GM23338 (cell line): ENCODE measurements at places on chromosomes 12 and 14. TPM values are rescaled to one million over a fixed set of nuclear protein-coding genes. Genes with fewer than 3 reads are reported as not detected.

DNA sequence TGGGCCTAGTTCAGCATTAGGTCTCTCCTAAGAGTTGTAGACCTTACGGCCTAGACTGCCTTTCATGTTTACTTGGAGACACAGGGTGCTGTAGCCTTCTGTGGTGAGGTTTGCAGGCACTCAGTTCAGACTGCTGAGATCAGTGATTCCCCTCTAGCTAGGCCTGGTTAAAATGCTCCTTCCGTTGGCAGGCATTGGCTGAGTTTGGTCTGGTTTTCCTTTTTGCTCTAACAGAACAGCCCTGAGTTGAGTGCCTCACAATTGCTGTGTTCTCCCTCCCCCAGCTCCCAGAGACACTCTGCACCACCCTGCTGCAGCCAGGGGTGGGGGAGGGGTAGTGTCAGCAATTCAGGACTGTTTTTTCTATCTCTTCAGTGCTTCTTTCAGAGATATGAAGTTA is 178.9 kb upstream of the DYRK2 start:
- DNase-seq: peak; percentile 54

DNA sequence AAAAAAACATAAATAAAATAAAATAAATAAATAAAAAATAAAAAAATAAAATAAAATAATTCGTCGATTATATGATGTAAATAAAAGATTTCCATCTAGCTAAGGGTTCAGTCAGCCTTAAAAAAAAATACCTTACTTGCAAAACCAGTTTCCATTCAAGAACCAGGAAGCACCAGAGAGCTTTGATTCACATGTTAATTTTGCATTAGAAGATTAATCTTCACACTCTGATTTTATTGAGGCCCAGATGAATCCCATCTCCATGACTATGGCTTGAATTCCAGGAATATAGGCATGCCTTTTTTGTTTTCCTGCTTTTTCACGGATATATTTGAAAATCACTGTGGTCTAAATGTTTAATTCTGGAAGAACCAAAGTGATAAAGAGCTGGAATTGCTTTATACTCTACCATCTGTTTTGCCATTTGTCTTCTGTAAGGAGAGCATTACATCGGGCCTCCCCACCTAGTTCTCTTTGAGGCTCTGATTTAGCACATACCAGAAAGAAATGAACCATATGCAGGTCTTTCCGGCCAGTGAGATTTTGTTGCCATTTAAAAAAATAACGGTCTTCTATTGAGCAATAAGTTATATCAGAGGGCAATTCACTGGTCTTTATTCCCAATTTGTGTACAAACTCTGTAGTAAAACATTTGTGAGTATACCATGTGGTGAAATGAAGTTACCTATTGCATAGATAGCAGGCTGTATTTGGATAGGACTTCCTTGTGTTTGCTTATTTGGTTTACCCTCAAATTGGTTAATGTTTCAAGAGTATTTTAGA is 175.5 kb downstream of the AEBP2 start:
- no peak for DNase-seq

The MIP gene
- total RNA-seq: not detected in 2 replicates

GRCh38 chr12:86158956-86159355 is 97.2 kb downstream of the MGAT4C start:
- no peak for DNase-seq

- no peak for DNase-seq
Observed at GRCh38 chr14:100032738-100033137, 32.5 kb upstream of the EVL start.

The DLK1 gene
- total RNA-seq: 0.54 and 1.1 TPM in 2 replicates
